G401 (cell line): ENCODE measurements at places on chromosomes 5 and 9. TPM values are rescaled to one million over a fixed set of nuclear protein-coding genes. Genes with fewer than 3 reads are reported as not detected.

The PCDHB4 gene
- total RNA-seq, result 0.06 TPM in 1 of 2 replicates, not detected in the other

GRCh38 chr9:94199776-94200175 is 59.3 kb upstream of the ZNF169 start:
- no peak for DNase-seq

- DNase-seq, result no peak
Measured at GRCh38 chr9:95595721-95596295, 79.0 kb upstream of the PTCH1 start.

- no peak for DNase-seq
Measured at GRCh38 chr5:104265531-104266140, 703.0 kb upstream of the NUDT12 start.

- no peak for DNase-seq
Measured at GRCh38 chr9:9992936-9993335, 619.9 kb downstream of the PTPRD start.

GRCh38 chr5:67669916-67670315 is 473.3 kb upstream of the CD180 start:
- DNase-seq, result no peak
